ENCODE measurements at places on chromosomes 16 and 17.

GRCh38 chr17:46795379-46795952 is 23.0 kb downstream of the WNT3 start:
- no peak for DNase-seq

GRCh38 chr17:81252987-81253329 is 13.8 kb downstream of the NDUFAF8 start:
- DNase-seq = no peak

DNA sequence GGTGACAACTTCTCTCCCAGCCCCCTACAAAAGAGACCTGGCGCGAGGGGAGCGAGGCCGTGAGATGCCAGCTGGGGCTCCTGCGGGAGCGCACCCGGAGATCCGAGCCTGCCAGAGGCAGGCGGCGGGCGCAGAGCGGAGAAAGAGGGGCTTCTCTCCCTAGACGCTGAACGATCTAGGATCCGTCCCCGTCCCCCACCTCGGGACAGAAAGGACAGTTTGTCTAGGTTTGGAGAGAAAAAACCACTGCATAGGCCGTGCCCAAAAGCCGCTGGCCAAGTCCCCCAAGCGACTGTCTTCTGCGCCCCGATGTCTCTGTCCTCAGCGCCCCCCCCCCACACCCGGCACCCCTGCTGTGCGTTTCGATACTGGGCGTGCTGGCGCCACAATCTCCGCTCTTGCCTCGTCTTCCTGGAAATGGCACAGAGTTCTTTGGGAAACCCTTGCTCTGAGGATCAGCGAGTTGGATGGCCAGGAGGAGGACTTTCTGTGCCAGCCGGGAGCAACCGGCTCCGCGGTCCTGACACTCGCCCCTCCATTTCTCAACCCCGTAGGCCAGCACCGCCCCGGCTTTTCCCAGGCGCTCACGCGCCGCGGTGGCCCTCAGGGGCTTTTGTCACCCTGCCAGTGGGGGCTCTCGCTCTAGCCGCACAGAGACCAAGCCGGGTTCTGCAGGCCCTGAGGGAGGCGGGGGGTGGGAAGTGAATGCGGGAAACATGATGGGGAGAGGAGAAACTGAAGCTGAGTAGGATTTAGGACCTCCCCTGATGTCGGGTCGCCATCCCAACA is 1.0 kb downstream of the SSTR2 start:
- no peak for DNase-seq

DNA sequence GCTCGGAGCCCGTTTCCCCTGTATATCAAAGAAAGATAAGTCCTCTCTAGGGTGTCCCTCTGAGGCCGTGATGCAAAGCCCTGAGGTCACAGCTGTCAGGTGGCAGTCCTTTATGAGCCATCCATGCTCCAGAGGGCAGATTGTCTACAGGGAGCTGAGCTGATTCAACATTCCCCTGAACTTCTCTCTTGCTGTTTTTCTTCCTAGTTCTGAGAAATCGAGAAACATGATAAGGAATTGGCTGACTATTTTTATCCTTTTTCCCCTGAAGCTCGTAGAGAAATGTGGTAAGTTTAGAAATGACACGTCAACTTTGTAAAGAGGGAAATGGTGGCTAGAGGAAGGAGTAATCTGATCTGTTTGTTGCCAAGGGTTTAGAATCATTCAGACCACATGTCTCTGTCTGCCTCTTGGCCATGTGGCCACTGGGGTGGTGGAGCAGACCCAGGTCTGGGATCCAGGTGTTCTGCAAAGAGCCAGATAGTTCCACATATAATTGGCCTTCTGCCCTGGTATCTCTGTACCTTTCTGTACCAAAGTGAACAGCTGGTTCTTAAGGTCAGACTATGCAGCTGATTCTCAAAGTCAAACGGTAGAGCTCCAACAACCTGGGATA is 3.5 kb downstream of the CTNS start:
- no peak for DNase-seq

DNA sequence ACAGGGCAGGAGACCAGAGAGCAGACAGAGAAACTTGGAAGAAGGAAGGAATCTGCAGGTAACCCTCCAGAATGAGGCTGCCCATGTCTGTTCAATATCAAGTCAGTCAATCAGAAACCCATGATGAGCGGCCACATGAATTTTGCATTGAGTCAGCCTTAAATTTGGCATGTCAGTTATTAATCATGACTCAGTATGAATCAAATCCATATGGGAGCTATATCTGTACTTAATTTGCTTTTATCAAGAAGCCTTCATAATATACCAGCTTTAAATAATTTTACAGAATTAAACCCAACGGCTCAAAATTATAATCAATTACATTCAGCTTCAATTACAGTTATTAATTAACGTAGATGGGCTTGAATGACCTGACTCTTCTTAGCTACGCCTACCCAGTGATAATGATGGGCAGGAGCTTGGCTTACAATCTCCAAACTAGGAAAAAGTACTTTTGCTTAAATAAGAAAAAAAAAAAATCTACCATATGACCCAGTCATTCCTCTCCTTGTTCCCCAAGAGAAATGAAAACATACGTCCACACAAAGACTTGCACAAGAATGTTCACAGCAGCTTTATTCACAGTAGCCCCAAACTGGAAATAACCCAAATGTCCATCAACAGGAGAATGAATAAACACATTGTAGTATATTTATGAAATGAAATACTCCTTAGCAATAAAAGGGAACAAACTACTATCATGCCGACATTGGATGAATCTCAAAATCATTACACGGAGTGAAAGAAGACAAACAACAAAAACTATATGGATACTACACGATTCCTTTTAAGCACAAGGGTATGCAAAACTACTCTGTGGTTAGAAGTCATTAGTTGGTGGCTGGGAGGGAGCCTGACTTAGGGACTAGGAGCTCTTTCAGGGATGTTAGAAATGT is 48.6 kb downstream of the SLC39A11 start:
- no peak for DNase-seq

GRCh38 chr16:14502256-14502875 is 127.7 kb downstream of the PARN start:
- DNase-seq = no peak

DNA sequence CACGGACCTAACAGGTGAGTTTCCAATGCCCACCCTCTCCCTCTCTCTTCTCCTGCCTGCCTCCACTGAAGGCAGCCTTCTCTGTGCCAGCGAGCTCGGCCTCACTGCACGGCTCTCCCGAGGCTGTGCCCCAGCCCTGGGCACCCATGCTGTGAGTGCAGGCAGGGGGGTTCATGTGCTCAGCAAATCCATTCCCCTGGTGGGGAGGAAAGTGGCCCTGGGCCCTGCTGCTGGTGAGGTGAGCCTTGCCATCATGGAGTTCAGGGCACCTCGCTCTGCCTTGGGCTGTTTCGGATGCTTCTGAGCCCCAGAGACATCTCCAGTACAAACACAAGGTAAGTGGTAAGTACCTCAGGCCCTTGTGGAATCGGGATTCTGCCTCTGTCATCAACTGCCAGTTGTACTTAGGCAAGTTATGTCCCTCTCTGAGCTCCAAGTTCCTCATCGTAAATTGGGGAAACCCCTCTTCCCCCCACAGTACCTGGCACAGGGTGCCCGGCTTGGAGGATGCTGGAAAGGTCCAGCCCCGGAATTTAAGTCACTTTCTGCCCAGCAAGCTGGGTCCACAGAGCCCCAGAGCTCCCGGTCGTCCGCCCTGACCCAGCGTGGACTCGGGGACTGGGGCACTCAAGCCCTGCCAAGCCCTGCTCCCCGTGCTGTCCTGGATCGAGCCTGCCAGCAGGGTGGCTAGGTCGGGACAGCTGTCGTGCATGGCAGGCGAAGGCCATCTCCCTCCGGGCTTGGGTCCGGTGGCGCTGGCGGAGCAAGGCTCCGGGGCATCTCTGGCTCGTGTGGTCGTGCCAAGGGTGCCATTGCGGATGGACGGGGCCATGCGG is 684 bp upstream of the NUDT16L1 start:
- DNase-seq = no peak

DNA sequence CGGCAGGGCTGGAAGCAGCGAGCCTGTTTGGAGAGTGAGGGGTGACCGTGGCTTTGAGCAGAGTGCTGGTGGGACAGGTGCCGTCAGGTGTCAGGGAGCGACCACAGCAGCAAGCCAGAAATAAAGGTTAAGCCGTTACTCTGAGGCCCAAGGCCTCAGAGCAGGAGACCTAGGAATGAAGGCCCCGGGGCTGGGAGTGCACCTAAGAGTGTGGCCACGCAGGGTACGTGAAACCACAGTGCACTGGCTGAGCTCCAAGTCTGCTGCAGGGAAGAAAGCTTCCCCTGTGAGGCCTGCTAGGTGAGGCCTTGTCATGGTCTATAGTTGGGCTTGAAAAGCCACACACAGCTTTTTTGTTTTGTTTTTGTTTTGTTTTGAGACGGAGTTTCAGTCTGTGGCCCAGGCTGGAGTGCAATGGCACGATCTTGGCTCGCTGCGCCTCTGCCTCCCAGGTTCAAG is 8.7 kb downstream of the CLUAP1 start:
- peak; percentile 92 for DNase-seq

DNA sequence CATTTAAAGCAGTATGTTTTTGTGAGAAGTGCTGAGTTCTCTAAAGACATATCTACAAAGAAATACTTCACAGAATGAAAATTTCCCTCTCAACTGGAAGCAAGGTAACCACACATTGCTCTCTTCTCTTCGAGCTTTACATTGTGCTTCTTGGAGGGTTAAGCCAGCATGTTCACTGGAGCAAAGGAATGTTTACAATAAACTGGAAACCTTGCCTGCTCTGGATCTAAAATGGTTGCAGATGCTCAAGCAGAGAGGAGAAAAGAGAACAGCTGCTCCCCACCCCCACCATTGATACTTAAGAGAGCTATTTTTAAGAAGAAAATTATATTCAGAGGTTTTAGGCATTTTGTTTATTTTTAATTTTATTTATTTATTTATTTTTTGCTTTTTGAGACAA is 213.1 kb downstream of the CEP112 start:
- DNase-seq = no peak

DNA sequence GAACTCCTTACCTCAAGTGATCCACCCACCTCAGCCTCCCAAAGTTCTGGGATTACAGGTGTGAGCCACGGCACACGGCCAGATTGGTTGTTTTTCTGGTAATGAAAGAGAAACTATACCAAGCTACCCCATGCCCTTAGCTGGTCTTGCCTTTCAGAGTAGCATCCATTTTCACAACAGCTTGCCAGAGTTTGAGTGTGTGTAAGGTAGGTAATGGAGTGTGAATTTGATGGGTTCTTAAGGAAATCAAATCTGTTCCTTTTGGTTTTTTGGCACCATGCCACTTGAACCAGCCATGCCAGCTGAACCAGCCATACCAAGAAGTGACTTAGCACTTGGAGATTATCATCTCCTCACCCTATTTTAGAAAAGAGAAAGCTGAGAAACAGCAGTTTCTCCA is 5.1 kb downstream of the CALCOCO2 start:
- no peak for DNase-seq

DNA sequence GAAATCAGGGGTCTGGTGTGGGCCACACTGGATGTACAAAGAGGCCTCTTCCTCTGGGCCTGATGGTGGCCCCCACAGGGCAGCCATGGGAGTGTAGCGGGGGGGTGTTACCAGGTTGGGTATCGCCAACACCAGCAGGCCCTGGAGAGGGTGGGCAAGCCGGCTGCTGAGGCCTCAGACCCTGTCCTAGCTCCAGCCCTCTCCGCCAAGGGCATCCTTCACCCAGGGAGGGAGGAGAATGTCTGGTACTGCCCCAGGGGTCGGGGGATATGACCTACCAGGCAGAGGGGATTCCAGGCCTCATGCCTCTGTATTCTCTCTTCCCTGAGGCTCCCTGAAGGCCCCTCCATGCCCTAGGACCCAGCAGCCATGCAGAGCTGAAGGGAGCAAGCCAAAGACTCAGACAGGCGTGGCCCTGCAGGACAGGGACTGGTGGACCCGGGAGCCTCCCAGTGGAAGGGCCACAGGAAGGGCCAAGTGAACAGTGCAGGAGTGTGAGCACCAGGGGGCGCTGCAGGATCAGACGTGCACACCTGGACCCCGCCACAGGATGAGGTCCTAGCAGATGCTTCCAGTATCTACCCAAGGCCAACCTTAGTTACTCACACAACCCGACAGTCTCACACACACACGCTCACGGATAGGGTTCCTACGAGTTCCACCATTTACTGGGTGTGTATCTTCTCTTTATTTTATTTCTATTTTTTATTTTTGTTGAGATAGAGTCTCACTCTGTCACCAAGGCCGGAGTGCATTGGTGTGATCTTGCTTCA is 10.9 kb upstream of the CES4A start:
- peak; percentile 87 for DNase-seq

DNA sequence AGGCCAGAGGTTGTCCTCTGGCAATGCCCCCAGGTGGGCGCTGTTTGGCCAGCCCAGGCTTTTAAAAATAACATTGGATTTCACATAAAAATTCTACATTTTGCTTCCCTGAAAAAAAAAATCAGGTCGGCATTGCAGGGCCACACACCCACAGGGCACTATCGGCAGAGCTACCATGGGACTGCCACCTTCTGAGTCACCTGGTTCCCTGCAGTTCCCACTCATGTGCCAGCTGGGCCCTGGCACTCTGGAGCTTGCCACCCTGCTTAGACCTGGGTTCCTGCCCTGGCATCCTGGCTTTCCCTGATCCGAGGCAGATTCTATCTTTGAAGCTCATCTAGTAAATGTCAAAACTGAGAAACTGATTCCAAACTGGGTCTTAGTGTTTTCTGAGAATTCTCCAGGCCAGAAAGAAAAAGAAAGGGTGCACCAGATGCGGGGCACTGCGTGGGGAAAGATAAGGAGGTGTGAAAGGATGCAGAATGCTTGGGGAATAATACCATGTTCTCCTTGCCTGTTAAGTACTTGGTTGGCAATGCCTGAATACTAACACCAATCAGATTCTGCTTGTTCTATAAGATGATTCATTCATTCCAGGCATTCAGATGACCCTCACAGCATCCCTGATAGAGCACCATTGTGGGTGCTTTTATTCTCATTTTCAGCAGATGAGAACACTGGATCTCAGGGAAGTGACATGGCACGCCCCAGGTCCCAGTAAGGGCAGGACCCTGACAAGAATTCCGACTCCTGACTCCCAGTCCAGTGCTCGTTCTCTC is 51.8 kb downstream of the RAI1 start:
- DNase-seq = no peak

DNA sequence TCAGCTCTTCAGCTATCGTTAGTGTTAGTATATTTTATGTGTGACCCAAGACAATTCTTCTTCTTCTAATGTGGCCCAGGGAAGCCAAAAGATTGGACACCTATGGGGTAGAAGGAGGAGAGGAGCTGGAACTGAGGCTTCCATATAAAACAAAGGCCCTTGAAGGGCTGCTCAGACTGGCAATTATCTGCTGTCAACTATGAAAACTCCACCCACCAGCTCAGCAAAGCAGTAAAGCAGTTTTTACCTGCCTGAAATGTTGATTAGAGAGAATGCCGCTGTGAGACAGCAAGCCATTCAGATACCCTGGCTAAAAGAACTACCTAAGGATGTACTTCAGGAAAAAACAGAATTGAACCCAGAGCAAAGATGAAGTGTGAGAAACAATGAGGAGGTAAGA is 45.9 kb upstream of the GNAO1 start:
- DNase-seq = no peak

All from CD8-positive, alpha-beta T cell (primary cell).